ENCODE measurements at places on chromosomes 11 and 22.

DNA sequence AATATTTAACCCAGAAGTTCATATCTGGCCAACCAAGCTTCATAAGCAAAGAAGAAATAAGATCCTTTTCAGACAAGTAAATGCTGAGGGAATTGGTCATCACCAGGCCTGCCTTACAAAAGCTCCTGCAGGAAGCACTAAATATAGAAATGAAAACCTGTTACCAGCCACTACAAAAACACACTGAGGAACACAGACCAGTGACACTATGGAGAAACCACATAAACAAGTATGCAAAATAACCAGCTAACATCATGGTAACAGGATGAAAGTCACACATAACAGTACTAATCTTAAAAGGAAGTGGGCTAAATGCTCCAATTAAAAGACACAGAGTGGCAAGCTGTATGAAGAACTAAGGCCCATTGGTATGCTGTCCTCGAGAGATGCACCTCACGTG lies 311.4 kb downstream of the DYNC2H1 start:
- DNase-seq: no peak

GRCh38 chr11:65642014-65642671 lies 4.2 kb downstream of the SIPA1 start:
- DNase-seq: no peak

DNA sequence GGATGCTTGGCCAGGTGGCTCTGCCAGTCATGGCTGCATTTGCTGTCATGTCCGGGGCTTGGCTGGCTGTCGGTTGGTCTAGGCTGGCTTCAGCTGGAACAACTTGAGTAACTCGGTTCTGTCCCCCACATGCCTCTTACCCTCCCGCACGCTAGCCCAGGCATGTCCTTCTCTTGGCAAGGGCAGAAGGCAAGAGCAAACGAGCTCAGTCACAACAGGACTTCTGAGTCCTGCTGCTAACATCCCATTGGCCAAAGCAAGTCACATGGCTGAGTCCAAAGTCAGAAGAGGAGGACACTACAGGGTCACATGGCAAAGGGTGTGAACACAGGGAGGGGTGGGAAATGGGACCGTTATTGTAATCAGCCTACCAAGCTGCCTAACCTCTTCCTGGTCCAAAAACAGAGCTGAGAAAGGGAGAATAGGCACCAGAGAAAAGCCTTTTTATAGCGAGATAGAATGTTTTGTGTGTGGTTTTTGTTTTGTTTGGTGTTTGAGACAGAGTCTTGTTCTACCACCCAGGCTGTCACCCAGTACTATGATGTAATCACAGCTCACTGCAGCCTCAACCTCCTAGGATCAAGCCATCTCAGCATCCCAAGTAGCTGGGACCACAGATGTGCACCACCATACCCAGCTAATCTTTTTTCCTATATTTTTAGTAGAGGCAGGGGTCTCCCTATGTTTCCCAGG lies 81.9 kb downstream of the MN1 start:
- no peak for DNase-seq

DNA sequence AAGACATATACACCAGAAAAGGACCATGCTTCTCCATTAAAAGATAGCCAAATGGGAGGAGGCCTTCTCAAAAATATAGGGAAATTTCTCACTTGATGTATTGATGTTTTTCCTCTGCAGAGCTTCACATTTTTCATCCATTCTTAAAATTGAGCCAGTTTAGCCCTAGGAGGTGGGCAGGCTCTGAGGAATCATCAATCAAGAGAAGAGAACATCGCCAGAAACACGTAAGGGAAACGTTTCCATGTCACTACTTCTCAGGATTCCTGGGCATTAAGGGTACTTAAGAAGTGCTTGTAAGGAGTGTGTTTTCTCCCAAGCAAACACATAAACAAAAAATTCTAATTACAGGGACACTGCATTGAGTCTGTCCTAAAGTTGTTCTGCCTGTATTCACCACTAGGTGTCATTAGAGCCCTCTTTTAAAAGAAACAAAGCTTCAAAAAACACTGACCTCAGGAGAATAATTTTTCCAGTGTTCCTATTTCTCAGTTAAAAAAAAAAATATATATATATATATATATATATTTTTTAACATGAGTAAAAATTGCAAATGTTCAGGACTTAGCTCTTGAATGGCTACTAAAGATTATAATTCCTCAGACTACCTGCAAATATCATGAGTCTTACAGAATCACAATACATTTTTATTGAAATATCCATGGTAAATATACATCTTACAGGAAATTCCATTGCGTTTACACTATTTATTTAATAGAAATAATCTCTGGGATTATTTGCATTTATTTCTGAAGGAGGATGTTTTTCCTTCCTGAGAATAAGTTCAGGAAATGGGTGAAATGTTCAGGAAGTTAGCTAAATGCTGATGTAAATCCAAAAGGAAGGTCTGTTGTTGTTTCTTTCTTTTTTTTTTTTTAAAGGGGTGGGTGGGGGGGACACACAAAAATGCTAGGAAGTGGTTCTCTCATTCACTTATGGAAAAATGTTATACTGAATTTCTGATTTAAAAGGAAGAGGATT lies 16.0 kb downstream of the FZD4 start:
- no peak for DNase-seq

- DNase-seq: no peak
These were observed 76.1 kb upstream of the PAX6 start for GRCh38 chr11:31887180-31887579.

GRCh38 chr11:9772218-9772617 lies 108.3 kb downstream of the SWAP70 start:
- no peak for DNase-seq

Measured in stimulated activated naive B cell treated with anti-CD40 and anti-IgM and Interleukin-4, amounts not matched to agents 10 μg/mL and 1 μg/mL and 100 μg/mL, for 72 hours (primary cell).